ENCODE measurements at places on chromosomes 11 and 22.

GRCh38 chr22:50218996-50219727, 18.4 kb downstream of the SELENOO start:
- no peak for DNase-seq

DNA sequence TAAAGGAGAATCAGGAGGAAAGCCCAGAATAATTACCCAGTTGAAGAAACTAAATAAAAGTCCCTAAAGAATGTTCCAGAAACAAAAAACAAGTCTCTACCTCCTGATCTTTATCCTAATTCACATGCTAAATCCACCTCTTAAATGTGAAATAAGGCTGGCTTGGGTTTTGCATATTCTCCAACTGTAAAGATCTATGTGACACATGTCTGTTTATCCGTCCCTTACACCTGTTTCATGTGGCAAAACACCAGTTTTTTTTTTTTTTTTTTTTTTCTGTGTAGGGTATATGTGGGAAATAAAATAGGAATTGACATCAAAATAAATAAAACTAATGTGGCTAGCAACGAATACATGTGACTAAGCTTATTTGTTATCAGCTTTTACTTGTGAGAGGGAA, 70.5 kb downstream of the NARS2 start:
- DNase-seq: no peak

DNA sequence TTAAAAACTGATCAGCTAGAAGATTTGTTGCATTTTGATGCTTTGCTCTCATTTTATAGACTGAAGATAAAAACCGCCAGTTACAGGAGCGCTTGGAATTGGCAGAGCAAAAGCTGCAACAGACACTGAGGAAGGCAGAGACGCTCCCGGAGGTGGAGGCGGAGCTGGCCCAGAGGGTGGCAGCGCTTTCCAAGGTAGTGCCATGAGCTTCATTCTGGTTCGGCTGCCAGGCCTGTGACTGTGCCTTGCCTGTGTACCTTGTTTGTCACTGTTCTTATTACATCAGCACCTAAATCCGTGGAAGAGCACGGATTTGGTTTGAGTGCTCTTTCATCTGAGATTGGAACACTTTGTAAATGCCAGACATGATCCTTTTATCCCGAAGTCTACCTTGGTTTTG, 61.4 kb downstream of the PPFIA1 start:
- DNase-seq: no peak

- no peak for DNase-seq
These were observed 178.4 kb upstream of the E2F8 start for GRCh38 chr11:19419021-19419750.

DNA sequence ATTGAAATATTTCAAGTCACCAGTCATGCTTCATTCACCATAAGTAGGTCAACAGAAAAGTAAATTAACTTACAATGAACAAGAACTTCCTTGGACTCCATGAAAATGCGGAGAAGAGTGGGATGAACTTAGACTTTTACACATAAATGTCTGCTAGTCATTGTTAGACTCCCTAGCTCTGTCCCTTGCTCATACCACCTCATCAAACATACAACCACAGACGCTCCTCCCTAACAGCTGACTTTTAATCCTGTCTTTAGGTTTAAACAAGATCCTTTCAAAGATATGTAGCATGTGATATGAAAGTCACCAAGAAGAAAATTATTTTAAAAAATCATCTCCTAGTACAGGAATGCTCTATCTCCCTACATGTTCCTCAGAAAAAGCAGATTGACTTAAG, 248.1 kb downstream of the DLG2 start:
- no peak for DNase-seq

DNA sequence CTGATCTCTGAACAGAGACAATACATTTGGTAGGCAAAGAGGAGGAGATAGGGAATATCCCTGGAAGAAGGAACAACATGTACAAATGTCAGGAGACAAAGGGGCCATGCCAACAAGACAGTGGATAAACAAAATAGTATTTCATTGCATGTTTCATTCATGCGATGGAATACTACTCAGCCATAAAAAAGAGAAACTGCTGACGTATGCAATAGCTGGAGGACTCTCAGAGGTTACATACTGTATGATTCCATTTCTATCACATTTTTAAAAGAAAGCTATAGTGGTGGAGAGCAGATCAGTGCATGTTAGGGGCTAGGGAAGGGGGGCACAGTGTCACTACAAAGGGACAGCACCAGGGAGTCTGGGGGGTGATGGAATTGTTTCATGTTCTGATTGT, 572.9 kb upstream of the CADM1 start:
- no peak for DNase-seq

DNA sequence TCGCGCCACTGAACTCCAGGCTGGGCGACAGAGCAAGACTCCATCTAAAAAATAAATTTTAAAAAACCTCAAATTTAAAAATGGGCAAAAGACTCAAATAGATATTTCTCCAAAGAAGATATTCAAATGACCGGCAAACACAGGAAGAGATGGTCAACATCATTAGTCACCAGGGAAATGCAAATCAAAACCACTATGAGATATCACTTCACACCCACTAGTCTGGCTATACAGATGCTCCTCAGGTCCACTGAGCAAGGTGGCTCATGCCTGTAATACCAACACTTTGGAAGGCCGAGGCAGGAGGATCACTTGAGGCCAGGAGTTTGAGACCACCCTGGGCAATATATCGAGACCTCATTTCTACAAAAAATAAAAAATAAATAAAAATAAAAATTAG, 43.3 kb upstream of the SLC35C1 start:
- DNase-seq: no peak

GRCh38 chr11:129790106-129790505, 25.5 kb upstream of the TMEM45B start:
- DNase-seq: no peak

DNA sequence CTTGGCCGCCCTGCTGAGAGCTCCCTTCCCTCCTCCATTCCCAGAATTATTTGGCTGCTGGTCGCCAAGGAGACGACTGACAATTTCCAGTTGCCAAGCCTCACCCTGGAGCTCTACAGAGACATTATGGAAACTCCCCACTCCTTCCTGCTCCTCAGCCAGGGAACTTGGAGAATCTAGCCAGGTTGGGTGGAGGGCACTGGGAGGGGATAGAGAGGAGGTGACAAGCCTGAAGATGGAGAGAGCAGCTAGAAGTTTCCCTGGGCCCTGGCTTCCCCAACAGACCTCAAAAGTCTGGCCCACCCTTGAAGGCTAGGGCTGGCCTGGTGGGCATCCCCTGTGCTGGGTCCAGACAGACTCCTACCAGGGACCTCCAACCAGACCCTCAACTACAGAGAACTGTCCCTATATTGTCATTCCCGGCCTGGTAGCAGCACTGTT, 6.7 kb upstream of the VSIG10L2 start:
- no peak for DNase-seq

- no peak for DNase-seq
These were observed 7.4 kb downstream of the ZFTA start for GRCh38 chr11:63761188-63761587.

- DNase-seq: no peak
These were observed at the start of gene C22orf31 for GRCh38 chr22:29061773-29062172. TSS of gene C22orf31 (minus strand) at chr22:29061831. CDS start at chr22:29061792, 39 bp downstream.

DNA sequence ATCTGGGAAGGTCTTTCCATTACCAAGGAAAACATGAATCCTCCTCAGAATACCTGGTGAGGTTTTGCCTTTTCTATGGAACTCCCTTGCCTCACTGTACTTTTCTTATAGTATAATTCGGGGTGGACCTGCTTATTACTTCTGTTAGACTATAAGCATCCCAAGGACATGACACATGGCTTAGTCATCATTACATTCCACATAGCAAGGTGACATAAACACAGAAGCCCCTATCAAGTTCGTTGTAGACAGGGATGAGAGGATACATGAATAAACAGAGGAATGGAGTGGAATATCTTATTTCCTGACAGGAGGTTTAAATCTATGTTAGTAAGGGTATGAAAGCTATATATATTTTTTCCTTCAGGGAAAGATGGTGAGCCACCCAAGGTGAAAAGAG, 532.2 kb upstream of the CCDC90B start:
- DNase-seq: no peak

DNA sequence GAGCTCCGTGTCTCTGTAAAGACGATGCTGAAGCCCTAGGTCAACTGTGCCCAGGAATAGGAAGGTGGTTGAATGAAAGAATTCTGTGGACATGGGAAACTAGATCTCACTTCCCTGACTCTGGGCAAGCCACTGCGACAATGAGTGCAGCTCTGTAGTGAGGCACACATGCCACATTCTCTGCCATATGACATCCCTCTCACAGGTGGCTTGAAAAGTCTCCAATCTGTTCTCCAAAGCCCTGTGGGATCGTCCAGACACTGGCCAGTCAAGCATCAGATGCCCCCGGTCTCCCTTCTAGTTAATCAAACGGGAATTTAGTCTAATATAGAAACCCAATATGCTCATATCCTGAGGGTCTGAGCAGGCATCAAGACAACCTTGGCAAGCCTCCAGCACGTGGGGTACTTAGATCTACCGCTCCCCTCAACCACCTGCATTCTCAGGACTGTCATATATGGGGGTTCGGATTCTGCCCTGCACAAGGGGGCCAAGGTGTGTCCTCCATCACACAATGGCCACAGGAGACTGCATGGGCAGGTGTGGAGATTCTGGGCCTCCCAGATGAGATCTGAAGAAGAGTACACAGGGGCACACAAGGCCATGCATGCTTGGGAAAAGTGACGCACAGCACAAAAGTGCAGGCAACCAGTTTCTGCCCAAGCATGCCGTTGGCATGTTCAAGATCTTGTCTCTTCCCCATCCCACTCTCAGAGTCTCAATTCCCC, 11.9 kb downstream of the DKK3 start:
- DNase-seq: no peak

DNA sequence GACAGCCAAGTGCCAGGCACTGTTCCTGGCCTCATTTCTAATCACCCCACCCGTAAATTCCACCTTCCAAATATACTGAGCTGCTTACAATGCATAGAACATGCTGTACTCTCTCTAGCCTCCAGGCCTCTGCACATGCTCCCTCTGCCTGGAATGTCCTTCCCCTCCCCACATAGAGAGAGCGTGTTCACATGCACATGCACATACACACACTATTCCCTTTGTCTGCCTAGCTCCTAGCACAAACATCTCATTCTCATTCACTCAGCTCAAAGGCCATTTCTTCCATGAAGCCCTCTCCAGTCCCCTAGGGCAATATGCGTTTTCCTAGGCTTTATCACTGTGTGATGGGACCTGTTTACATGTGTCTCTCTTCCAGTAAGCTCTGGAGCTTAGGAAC, 144.6 kb downstream of the WT1 start:
- no peak for DNase-seq

- DNase-seq: no peak
These were observed 7.2 kb downstream of the RAB36 start for GRCh38 chr22:23152238-23153114.

DNA sequence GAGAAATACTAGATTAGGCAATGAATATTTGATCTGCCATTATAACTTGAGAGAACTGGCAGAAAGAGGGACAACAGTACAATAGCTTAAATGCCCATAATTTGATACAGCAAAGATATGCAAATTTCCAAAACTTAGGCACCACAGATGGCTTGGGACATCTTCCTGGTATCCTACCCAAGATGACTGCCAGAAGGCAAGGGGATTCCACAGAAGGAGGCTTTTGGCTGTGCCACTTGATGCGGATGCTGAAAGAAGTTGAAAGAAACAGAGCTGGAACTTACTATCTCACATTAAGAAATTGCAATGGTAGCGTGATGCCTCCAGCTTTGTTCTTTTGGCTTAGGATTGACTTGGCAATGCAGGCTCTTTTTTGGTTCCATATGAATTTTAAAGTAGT, 216.7 kb downstream of the TTC28 start:
- no peak for DNase-seq

DNA sequence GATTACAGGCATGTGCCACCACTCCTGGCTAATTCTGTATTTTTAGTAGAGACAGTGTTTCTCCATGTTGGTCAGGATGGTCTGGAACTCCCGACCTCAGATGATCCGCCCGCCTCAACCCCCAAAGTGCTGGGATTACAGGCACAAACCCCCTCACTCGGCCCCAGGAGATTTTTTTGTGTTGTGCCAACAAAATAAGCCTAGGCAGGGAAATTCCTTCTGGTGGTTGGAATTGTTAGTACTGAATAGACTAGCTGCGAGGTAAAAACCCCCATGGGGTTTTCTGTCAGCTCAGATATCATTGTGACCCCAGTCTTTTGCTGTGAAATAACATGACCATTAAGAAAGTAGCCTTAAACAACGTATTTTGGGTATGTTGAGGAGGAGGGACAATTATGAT, 144.9 kb downstream of the BCR start:
- no peak for DNase-seq

DNA sequence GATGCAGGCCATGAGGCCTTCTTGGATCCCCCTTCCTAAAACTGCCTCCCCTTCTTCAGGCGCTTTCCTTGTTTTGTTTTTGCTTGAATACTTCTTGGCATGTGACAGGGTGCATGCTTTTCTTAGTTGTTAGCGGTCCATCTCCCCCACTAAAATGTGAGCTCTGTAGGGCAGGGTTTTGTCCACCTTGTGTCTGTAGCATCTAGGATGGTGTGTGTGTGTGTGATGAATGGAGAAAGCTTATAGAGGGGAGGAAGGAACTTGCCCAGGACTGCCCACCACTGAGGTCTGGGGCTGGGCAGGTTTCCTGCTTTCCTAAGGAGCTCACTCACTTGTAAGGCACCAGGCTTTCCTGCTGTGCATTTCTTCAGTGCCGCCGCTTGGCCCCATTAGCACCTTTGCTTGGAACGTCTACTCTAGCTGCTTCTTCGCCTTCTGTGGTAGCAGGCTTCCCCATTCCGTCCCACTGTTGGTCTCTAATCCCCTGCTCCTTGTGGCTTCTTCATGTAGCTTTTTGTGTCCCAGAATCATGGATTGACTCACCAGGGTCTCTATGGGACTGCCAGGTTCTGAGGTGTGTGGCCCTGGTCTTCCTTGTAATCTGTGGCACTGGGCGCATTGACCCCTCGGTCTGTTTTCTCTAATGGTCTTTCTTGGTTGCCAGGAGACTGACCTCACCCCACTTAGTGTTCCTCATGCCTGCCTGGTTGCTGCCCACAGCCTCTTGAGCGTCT, 3.3 kb downstream of the DGCR8 start:
- no peak for DNase-seq

DNA sequence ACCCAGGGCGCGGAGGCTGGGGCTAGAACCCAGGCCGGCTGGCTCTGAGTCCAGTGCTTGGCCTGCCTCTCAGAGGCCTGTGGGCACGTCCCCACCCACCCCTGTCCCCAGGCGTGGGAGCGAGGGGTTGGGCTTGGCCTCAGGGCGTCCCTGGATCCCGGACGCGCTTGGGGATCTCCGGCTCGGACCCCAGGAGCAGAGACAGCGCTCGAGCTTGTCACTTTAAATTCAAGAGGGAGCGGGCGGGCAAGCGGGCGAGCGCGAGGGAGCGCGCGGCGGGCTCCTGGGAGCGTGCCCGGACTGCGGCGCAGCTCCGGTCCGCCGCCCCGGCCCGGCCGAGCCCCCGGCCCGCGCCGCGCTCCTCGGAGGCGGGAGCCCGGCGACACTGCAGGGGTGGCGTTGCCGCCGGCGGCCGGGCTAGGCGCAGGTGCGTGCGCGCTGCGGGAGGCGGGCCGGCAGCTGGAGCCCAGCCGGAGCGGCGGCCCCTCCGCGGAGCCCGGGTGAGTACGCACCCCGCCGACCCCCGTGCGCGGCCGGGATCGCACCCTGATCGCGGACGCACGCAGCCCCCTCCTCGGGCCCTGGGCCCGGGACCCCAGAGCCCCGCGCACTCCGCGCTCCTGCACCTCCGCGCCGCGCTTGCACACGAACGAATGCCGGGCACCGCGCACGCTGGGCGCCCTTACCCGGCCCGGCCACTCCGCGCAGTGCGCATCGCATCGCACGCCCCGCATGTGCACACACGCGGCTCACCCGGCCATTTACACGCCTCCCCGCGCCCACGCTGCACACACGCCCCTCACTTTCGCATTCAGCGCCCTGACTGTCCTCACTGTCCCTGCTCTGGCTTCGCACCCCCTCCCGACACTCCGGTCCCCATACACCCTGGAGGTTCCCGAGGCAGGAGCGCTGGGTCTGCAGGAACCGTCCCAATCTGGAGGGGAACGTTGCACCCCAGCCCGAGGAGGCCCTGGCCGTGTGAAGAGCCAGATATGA, at the start of gene SYT12:
SYT12 (plus strand) TSS at position 174 of the 996 bp plus-strand sequence. CDS start 7,011 bp downstream, outside the sequence.
- DNase-seq: no peak
